Effector CD4-positive, alpha-beta T cell (primary cell): ENCODE measurements at places on chromosomes 7 and 10.

GRCh38 chr10:10977226-10977956 lies 40.3 kb upstream of the CELF2 start:
- DNase-seq = no peak

DNA sequence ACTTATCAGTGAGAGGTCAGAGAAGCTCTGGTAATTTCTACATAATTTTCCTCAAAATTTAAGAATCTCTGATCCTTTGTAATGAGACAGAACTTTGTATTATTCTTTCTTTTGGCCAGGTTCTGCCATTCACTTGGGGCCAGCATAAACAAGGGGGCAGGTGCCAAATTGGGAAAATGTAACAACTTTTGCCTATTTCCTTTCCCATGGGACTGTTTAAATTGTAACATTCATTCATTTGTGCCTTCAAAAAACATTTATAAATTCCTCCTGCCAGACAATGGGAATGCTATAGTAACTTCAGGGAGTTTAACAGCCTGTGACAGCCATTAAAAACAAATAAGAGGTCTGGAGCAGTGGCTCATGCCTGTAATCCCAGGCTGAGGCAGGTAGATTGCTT lies 12.4 kb downstream of the DYNC1I1 start:
- no peak for DNase-seq

- DNase-seq = no peak
These were observed 425.7 kb upstream of the SEMA3D start for GRCh38 chr7:85612514-85612913.

DNA sequence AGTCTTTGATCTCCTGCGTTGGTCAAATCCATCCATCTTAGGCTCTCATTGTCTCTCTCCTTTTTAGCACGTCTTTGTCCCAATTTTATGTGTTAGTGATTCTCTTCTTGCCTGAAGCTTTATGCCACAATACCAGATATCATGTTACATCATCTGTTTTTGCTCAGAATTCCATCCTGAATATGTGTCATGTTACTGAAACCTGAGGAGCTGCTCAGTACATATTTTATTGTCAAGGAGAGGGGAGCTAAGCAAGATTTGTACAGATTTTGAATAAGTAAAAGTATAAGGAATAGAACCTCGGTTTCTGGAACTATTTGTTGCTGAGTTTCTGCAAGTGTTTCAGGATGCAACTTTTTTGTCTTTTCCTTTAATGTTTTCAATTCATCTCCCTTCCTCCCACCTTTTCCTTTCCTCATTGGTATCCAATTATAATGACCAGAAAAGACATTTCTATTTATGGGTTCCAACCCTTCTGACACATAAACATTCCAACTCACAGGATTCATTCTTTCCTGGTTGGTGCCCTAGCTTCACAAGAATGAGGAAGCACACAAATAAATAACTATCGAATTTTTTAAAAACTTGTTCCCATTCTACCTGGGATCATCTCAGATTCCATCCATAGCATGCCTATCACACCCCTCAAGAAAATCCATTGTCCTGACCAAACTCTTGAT lies 291.8 kb downstream of the CRPPA start:
- DNase-seq = no peak

- DNase-seq = no peak
These were observed 6.8 kb upstream of the SEMA4G start for GRCh38 chr10:100962351-100963080.

DNA sequence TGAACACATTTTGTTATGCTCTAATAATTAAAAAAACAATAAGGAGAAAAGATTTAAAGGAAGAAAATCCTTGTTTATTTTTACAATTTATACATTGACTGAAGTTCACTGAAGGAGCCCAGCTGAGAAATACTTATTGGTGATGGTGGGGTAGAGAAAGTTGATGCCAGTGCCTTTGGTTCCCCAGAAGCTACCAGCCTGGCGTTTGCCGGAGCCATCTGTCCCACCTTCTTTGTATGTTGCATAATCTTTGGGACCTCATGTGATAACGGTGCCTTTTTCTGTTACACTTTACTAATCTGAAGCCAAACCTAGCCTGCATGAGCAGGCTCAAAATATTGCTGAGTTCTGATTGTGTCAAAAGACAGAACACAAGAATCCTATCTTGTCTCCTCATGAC lies 22.7 kb downstream of the ZNF365 start:
- DNase-seq = no peak

GRCh38 chr10:8424555-8425211 lies 370.2 kb downstream of the GATA3 start:
- DNase-seq = no peak

GRCh38 chr10:126770809-126771208 lies 100.3 kb upstream of the C10orf90 start:
- DNase-seq = no peak

GRCh38 chr10:108970016-108970415 lies 953.3 kb downstream of the XPNPEP1 start:
- no peak for DNase-seq

- no peak for DNase-seq
These were observed 231.5 kb upstream of the NRP1 start for GRCh38 chr10:33566001-33566400.

DNA sequence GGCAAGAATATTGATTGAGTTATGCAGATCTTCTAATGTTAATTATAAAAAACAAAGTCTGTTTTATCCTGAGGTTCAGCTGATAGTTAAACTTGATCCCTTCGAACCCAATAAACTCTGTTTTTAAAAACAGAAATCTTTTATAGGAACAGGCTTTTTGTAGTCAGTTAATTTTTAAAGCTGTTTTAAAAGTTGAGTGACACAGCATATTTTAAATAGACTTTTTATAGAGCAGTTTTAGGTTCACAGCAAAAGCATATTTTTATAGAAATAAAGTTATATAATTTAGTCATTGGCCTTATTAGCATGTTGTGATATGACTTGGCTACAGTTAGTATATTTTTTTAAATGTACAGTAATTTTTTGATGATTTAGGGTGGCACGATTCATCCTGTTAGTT lies 11.1 kb downstream of the FOXK1 start:
- no peak for DNase-seq

- no peak for DNase-seq
These were observed 111.5 kb upstream of the SVIL start for GRCh38 chr10:29746080-29746797.

DNA sequence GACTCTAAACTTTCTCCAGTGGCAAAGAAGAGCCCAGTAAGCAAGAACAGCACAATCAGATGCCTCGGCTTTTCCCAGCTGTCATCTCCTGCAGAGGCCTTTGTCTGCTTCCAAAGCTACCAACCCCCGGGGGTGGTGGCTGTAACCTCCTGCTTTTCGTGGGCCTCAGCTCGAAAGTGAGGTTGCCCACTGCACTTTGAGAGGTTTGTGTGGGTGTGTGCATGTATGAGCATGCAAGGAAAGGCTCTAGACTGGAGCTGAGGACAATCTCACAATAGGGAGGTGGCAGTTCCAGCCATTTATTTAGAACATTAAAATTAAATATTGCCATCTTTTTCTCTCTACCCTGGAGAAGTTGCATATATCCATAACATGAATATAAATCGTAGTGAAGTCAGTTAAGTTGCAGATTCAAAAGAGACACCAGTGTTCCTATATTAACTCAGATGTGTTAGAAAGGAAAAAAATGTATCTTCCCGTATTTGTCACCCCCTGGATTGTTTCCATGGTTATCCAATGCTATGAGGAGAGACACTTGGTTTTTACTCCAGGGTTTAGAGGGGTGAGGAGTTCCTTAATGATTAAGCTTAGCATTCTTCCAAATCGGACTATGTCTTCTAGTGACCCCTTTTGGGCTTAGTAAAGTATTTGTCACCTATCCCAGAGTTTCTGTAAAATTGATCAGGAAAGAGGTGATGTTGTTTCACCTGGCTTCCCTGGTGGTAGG lies 781.1 kb downstream of the INHBA start:
- DNase-seq = no peak

DNA sequence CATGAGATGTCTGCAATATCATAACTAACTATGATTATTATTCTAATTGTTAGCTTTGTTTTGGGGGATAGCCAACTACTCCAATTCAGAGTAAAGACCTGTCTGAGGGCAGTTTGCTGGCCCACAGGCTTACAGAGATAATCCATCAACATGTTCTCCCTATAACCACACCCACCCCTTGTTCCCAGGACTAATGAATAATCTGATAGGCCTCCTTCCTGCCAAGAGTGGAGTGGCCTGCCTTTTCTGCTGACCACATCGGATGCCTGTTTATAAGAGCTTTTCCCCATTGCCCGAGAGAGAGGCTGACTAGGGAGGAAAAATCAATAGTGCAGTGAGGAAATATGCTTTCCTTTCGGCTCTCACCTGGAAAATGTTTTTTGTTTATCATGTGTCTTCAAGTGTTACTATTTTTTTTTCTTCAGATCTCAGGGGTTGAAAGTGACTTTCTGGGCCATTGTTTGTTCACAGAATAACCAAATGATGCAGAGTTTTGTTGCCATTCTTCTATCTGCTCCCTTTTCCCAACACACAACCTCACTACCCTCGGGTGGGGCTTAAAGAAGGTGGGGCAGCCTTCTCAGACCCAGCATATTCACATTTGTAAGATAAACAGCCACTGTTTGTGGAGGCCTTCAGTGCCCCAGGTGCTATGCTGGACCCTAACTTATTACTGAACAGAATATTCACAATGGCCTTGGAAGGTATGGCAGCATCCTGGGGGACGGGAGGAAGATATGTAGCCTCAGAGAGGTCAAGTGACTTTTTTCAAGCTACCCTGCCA lies 38.4 kb downstream of the PLPP4 start:
- DNase-seq = no peak

DNA sequence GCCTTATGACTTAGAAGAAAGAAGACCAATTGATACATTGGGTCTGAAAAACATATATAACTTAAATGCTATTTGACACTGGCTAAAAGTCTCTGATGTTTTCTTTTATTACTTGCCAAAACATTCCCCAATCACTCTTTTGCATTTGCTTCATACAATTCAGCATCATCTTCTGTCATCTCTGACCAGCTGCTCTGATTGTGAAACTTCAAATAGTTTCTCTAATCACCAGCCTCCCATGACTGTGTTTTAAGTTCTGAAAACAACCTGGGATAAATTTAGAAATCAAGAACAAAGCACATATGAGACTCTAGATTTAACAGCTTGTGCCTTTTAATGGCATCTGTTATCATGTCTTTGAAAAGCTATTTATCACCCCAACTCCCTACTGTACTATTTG lies 208.4 kb upstream of the KCND2 start:
- DNase-seq = no peak

DNA sequence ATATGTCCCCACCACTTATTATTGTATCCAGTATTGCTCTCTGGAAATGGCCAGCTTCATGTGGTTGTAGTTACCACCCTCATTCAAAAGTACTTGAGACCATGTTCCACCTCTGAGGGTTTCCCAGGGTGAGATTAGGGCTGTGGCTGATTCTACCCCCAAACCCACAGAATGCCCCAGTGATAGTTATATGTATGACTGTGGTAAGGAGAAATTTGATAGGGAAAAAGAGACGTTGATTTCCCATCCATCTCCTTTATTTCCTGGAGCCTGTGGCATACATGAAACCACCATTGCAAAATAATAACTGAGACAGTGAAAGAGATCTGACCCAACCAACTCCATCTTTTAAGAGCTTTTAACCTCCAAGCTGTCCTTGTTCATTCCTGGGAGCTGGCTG lies 25.2 kb downstream of the ARL5B start:
- no peak for DNase-seq

- DNase-seq = no peak
These were observed 5.5 kb downstream of the PTPRN2 start for GRCh38 chr7:158582089-158582456.

DNA sequence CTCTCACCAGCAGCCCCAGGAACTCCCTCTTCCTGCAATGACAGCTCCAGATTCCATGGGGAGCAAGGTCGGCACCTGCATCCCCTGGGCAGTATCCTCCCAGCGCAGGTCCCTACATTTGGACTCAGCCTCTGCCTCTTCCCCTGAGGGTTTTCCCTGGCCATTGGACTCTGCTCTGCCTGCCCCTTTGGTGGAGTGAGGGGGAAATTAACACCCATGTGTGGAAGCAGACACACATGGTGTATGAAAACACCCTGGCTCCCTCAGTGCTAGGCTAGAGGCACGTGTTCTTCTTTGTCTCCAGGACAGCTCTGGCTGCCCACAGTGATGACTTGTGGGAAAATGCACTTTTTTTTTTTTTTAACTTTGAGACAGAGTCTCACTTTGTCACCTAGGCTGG lies 8.4 kb downstream of the PRF1 start:
- no peak for DNase-seq

DNA sequence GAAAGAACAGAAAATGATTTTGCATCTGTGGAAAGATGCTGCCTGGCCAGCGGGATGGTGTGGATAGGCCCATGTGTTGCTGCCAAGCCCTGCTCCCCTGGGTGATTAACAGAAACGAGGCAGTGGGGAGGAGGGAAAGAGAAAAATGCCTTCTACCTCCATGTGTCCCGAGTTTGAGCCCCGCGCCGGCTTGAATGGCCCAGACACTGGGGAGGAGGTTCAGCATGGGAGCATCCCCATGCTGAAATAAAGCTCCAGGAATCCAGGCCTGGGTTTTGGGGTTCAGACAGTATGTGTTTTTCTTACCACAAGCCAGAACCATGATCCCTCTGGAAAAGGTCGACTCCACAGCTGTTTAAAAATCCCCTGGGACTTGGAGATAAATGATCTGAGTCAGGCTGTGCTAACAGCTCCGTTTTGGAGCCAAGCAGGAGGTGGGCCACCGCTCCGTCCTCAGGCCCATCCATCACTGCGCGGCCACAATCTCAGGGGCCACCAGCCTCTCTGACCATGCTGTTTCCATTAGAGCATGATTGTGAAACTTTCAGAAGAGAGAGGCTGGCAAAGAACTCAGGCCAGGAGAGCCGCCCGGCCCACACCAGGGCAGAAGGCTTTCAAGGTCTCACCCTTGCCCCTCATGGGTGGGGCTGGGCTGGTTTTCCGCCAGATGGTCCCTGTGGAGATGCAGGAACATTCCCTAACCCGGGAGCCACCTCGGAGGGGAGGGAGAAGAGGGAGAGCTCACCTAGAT lies 299.7 kb downstream of the ZEB1 start:
- DNase-seq = no peak

GRCh38 chr7:30241767-30242166 lies 42.6 kb upstream of the ZNRF2 start:
- no peak for DNase-seq

DNA sequence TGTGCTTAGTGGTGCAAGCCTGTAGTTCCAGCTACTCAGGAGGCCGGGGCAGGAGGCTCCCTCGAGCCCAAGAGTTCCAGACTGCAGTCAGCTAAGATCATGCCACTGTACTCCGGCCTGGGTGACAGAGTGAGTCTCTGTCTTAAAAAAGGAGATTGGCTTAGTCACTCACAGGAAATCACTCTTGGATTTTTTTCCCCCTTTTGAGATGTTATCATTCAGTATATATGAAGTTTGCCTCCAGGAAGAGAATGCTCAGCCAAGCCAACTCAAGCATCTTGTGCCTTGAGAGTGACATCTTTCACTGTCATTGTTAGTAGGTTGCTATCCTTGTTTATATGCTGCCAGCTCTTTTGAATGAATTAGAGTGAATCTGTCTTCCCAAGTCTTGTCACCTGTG lies 28.0 kb downstream of the NIPSNAP2 start:
- DNase-seq = no peak
